ENCODE measurements at places on chromosomes 2 and 18.

- DNase-seq = no peak
Measured at GRCh38 chr18:41928581-41928980, 26.5 kb upstream of the PIK3C3 start.

DNA sequence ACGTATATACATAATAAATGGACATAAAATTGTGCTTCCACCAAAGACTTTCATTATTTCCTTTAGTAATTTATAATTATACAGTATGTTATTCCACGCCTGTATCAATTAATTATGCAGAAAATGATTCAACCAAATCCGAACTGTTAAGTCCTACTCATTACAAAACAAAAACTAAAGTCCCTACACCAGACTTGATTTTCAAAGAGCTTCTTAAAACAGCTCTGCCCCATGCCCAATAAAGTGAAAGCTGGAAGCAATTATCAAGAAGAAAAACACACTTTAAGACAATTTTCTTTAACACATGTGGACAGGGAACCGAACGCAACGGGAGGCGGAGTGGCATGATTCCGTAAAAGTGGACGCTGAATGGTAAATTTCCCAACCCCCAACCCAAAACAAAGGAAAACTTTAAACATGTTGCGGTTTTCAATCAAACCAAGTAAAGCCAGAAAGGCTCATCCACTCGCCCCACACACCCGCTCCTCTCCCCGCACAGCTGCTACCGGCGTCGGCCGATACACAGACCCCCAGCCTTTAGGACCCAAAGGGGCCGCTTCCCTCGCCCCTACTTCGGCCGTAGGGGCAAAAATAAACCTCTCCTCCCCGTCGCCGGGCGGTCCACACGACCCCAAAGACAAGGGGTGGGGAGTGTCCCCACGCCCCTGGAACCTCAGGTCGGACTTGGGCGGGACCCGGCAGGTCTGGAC, 705 bp downstream of the YES1 start:
- peak; percentile 76 for DNase-seq

DNA sequence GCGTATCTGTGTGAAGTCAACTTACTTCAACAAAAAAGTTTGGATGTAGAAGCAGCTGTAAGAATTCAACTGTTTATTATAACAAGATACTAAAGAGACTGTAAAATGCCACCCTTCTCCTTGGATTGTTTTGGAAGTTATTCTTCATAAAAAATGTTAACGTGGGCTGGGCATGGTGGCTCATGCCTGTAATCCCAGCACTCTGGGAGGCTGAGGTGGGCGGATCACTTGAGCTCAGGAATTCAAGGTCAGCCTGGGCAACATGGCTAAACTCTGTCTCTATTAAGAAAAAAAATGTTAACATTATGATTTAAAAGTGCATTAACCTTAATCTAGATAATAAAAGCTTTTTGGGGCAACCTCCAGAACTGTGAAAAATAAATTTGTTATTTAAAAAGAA, 7.7 kb downstream of the CIAO1 start:
- DNase-seq = no peak

DNA sequence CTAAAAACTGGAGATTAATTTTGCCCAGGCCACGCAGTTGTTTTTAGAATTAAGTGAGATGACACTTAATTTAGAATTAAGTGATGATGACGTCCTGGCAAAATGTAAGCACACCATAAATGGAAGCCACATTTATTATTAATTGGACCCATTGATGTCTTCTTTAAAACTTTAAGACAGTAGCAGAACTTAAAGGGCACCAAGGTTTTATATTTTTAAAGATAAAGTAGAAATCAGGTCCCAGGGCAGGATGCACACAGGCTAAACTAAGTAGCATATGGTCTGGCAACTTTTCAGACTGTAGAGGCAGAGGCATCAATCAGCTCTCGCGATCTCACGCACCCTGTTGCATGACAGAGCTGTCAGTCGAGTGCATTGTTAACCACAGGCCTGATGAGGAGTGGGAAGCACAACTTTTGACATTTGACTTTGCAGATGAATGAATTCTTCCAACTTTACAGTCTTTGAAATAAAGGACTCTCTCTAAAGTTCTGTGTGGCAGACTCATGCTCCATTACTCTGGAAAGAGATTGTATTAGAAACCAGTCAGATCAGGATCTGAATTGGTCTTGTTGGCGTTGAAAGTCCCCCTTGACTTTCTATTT, 232.4 kb downstream of the CD226 start:
- no peak for DNase-seq

- DNase-seq = no peak
Measured at GRCh38 chr18:40404284-40404683, 1550.8 kb upstream of the PIK3C3 start.

DNA sequence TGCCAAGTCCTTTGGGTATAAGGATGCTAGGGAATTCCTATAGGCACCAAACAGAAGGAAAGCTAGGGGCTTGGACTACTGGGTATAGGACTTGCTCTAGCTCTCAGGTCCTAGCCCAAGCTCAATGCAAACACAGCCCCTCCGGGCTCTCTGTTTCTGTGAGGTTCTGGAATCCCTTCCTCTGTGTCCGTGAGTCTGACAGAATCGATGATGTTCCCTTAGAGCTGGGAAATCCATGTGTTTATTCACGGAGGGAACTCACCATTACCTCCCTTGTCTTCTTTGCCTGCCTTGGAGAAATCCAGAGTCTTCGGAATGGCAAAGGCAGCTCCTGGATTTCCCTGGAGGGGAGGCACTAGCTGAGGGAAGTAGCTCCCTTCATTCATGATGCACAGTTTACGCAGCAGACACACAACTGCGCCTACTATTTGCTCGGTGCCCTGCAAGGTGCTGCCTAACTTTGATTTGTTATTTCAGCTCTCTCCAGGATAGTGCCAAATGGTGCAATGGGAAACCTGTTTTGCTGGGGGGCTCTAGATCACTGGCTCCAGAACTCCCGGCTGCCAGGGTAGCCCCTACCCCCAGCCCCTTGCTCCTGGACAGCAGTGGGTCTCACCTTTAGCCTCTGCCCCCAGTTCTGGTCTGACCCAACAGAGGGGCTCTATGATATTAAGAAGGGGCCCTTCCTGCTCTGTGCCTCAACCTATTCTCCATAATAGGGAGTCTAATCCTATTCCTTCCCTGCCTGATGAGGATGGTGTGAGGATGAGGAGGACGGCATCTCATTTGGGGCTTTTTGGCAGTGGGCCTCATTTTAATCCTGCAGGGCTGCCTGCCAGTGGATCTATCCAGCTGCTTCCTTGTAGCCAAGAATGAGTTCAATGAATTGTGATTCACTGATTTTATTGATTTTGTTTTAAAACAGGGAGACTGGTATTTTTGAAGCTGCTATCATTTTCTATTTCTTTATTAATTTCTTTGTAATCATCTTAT, 8.4 kb upstream of the PSMD1 start:
- DNase-seq = no peak

GRCh38 chr2:143229411-143229810, 100.2 kb downstream of the ARHGAP15 start:
- DNase-seq = no peak

- DNase-seq = no peak
Measured at GRCh38 chr18:67367540-67367939, 149.0 kb downstream of the DSEL start.

GRCh38 chr2:218389333-218390150, 7.5 kb downstream of the SLC11A1 start:
- DNase-seq = no peak

GRCh38 chr2:48483506-48483905, 46.4 kb upstream of the STON1 start:
- no peak for DNase-seq

DNA sequence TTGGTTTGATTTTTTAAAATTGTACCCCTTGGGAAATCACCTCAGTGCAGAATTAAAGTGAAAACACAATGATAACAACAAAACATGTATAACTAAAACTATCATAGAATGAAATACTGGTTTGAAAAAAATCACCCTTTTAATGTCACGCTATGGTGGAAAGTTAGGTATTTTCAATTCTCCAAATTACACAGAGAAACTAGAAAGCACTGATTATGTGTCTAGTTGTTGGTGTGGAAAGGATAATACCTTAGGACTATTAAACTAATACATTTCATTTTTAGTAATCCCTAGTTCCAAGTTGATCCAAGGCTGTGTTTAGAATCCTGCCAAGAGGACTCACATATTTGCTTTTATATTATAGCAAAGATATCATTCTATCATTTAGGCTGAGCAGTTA, 71.2 kb downstream of the NUP35 start:
- no peak for DNase-seq

Data from left forelimb (tissue), 1 donor.